ENCODE measurements at places on chromosomes 3 and 15.

- no peak for DNase-seq
These were observed 37.7 kb downstream of the CCR4 start for GRCh38 chr3:32989171-32989570.

DNA sequence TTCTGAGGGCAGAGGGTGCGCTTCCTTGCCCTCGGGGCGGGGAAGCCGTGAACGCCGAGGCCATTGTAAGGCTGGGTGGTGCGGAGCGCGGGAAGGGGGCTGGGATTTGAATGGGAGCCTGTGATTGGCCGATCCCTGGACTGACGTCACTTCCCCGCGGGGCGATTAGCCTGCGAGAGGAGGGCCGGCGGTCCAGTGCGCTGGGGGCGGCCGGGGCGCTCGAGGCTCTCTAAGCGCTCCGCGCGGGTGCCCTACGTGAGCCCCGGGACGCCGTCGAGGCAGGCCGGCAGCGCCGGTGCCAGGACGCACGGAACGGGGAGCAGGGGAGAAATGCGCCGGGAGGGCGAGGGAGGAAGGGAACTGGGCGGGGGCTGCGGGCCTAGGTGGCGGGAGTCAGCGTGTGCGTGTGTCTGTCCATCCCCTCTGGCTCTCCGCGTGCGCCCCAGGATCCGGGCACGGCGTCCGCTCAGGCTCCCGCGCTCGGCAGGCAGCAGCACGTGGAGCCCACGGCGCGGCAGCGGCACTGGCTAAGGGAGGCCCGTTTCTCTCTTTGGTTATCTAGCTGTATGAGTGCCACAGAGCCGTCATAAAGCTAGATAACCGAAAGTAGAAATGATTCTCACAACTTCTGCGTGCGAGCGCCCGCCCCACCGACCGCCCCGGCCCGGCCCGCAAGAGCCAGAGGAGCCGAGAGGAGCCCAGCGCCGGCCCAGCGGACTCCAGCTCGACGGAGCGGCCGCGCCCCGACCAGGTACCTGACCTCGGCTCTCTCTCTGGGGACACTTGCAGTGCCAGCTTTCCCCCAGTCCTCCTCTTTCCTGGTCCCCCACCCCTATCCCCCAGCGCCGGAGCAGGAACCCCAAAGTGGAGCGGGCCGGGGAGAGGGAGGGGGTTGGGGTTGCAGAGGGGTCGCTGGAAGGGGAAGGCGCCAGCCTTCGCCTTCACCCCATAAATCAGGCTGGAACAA lies 33.1 kb upstream of the POLG start:
- DNase-seq = peak; percentile 90

DNA sequence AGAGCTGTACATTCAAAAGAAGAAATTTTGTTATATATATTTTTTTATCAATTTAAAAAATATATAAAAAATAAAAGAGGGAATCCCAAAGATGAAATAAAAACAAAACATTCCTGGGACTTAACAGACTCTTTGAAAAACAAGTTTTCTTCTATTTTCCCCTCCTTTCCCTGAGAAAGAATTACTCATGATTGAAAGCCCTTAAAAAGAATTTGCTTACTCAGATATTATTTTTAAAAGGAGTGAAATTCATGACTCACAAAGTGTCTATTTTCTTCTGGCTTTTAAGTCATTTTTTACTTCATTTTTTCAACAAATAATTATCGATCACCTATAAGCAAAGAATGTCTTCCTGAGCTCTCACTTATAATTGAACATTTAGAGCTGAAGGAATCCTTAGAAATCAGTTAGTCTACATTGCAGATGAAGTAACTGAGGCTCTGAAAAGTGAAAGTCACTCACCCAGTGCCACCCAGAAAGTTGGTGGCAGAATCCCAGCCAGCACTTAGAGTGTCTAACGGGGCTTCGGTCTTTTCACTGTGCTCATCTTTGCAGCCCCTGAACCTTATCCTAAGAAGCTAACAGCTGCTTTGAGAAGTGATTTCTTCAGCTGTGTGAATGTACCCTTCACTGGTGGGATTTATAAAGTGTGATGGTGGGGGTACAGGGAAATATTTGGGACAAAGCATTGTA lies 42.5 kb upstream of the NUDT16 start:
- no peak for DNase-seq

- no peak for DNase-seq
These were observed 47.2 kb upstream of the PXYLP1 start for GRCh38 chr3:141184430-141184829.

GRCh38 chr3:14452740-14453710 lies 50.6 kb downstream of the SLC6A6 start:
- peak; percentile 98 for DNase-seq

DNA sequence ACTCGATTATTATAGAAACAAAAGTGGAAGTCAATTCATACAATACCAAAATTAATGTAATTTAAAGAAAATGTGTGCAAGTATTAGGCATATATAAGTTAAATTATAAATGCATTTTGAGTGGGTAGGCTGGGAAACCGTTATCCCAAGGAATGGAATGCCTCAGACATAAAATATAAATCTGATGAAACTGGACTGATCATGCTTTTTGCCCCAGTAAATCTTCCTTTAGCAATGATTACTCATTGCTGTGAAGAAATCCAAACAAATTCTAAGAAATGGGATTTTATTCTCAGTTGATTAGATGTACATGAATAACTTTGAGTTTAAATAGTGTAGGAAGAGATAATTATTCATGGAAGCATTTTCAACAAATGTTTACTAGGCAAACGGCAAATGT lies 185.5 kb upstream of the KCNMB2 start:
- DNase-seq = no peak
